ENCODE measurements at places on chromosomes 12 and 14.

DNA sequence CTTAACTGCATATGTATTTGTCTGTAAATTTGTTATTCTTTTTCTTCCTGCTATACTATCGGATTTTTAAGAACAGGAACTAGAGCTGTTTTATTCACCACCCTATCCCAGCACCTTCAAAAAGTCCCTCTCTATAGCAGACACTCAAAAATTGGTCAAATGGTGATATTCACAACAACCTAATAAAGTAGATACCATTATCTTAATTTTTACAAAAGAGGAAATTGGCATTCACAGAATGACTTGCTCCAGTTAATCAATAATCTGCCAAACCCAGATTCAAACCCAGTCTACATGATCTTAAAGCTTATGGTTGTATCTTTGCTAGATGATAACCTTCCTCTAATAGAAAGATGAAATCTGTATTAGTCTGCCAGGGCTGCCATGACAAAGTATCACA lies 426.6 kb downstream of the EGLN3 start:
- no peak for DNase-seq

DNA sequence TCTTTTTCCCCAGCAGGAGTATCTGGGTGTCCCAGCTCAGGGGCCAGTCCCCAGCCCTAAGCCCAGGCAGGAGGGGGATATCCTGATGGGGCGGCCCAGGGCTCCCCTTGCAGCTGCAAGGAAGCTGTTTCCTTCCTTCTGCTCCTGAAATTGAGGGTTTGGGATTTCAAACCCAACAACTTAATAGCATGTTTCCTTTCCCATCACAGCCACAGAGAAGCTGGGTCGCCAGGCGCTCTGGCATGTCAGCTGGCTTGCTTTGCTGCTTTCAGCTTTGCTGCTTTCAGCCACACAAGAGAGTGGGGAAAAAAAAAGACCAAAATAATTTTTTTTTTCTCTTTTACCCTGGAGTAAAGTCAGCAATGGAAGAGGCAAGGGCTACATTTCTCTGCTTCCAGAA lies 30.0 kb downstream of the HVCN1 start:
- no peak for DNase-seq

DNA sequence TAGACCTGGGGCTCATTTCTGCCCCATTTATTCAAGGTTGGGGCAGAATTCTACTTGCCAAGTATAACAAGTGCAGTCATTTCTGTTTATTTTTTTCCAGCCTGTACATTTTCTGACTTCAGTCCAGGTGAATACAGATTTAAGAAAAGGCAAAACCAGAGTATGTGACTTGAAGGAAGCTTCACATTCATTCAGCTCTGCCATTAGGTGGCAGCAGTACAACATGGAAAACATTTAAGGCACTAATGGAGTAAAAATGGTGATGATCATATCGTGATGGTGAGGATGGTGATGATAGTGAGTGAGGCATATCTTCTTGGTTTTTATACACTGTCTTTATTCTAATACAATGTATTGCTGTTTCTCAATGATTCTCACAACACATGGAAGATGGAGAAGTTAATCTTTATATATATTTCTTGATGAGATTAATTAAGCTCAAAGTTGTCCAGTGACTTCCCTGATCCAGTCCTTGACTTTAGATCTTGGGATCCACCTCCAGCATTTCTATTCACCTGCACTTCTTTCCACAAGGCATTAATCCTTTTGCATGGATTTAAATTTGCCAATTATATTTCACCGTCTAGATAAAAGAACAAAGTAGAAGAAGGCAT lies 176.7 kb upstream of the SEL1L start:
- no peak for DNase-seq

DNA sequence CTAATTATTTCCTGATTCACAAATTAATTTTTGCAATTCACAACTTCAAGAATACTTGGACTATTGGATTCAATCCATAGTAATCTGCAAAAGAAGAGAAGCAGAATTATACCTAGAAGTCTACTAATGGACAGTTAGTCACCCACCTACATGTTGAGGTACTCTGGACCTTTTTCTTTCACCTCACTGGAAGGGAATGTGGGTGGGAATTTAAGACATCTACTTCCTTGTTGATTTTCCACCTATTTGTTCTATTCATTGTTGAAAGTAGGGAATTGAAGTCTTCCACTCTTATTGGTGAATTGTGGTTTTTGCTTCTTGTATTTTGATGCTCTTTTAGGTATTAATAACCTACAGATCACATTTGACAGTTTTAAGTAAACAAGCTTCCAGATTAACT lies 11.0 kb downstream of the RESF1 start:
- no peak for DNase-seq

DNA sequence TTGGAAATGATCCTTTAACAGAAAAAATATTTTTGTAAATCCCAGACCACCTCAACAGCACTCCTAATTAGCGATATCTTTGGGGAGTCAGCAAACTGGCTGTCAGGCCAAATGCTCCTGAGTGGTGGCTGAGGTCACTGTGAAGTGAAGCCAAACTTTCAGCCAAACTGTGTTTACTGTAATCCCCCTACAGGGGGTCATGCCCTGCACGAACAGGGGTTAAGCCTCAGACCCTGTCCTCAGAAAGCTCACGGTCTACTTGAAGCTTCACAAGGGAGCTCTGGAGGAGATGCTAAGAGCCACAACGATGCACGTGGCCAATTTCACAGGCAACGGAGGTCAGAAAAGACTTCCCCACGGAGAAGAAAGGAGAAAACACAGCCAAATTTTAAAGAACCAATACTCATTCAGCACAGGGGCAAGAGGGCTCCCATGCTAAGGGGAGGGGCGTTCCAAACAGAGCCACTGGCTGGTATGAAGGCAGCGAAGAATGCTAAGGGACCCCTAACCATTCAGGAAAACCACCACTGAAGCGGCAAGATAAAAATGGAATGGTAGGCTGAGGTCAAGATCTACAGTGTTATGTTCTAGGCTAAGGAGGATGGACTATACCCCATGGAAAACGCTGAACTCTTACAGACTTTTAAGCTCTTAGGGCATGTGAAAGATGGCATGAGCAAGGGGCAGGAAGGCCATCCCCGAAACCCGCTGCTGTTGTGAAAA lies 105.4 kb downstream of the ITPR2 start:
- DNase-seq, result no peak

- no peak for DNase-seq
Observed at GRCh38 chr12:49369411-49370145, 2.3 kb downstream of the SPATS2 start.

Data from hematopoietic multipotent progenitor cell treated with erythropoietin and hydrocortisone succinate and interleukin-3 and kit ligand, for 17 days (in vitro differentiated cells).